Upper lobe of right lung (tissue), 1 donor: ENCODE measurements at places on chromosomes 16 and 17. TPM values are rescaled to one million over a fixed set of nuclear protein-coding genes. Genes with fewer than 3 reads are reported as not detected.

DNA sequence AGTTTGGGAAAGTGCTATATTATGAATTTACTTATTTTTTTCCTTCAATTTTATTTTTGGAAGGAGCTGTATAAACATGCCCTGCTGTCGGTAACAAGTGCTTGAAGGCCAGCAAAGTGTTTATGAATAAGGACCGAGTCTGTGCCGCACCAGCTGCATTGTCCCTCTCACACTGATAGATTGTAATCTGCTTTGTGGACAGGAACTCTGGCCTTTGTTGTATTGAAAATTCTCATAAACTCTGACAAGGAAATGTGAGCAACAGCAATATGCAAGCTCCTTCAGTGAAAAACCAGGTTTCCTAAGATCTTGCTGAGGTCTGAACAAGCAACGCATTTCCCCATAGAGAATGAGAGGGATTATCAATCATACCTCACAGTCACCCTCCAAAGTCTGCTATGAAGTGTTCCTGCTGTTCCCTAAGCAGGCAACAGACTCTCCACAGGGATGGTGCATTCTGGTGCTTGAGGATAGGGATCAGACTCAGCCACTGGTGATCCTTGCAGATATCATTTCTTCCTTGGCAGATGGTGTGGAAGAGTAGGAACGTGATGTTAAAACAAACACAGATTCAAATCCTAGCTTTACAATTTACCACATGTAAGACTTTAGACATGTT lies 109.6 kb downstream of the KCNJ2 start:
- no peaks in the 10 kb centered on the region for H3K27me3 ChIP-seq
- H3K4me3 ChIP-seq: no peak overlapping the region

- no peaks in the 10 kb centered on the region for H3K27me3 ChIP-seq
- H3K4me1 ChIP-seq: peaks cover 44% of the 10 kb centered on the region
- peak within 1 kb of the TSS; percentile 86 for H3K27ac ChIP-seq
- H3K36me3 ChIP-seq: peaks cover 37% of the 10 kb centered on the region
- peak within 1 kb of the TSS; percentile 86 for H3K4me3 ChIP-seq
Observed at GRCh38 chr17:28717578-28718332, at the start of gene RAB34. Gene RAB34 (minus strand): TSS chr17:28717868. CDS start chr17:28717266, 602 bp downstream.

GRCh38 chr17:64158831-64159590 lies 29.1 kb upstream of the ERN1 start:
- no peaks in the 10 kb centered on the region for H3K27me3 ChIP-seq
- DNase-seq: no peak
- H3K36me3 ChIP-seq: peaks cover 13% of the 10 kb centered on the region
- no peak overlapping the region for H3K4me3 ChIP-seq
- H3K4me1 ChIP-seq: peaks cover 32% of the 10 kb centered on the region

GRCh38 chr17:44932096-44932786 lies 15.3 kb downstream of the KIF18B start:
- no peaks in the 10 kb centered on the region for H3K27me3 ChIP-seq
- H3K36me3 ChIP-seq: no peaks in the 10 kb centered on the region
- no peak overlapping the region for H3K27ac ChIP-seq
- no peaks in the 10 kb centered on the region for H3K4me1 ChIP-seq
- DNase-seq: peak; percentile 31

DNA sequence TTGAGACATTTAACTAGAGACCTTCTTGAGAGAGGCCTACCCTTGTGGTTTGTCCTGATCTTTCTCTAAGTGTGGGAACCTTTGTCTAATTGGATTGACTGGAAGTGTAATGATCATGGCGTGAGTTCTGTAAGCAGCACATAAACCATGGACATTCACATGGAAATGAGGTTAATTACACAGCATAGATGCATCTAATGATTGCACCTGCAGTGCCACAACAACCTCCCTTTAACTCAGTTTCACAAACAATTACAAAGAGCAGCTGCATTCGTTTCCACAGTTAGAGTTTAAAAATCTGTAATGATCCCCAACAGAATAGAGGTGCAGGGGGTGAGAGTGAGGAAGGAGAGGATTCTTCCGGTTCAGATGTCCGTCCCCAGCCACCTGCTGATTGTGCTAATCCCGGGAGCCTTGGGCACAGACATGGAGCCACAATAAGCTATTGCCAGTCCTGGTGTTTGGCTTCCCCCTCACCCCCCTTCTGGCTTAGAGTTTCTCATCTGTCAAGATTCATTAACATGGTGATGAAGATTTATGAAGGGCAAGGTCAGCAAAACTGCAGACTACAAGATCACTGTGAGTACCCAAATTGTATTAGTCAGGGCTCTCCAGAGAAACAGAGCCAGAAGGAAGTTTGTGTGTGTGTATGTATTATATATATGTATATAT lies 659.2 kb upstream of the SOX9 start:
- H3K4me1 ChIP-seq: no peaks in the 10 kb centered on the region
- no peaks in the 10 kb centered on the region for H3K36me3 ChIP-seq
- no peaks in the 10 kb centered on the region for H3K27me3 ChIP-seq
- H3K4me3 ChIP-seq: no peak overlapping the region

DNA sequence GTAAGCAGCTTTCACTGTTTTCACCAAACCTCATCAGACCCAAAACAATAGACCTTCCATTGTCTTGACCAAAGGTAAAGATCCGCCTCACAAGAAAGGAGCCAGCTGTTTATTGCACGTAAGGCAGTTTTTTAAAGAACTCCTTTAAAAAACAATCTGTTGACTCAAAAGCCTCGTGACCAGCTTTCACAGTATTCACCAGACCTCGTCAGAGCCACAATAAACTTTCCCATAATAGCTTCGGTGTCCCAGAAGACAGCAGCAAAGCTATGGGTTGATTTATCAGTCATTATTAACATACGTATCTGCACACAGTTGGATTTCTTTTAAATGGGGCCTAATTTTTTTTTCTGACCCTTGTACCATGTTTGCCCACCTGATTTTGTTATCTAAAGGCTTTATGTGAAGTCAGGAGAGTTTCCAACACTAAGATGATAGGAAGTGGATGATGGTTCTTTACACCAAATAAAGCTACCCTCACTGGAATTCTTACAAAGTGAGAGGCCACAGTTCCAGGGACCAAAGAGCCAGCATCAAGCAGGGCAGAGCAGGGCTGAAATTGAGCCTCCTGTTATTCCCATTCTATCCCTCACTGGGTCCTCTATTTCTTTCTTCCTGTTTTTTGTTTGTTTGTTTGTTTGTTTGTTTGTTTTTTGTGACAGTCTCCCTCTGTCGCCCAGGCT lies 17.6 kb upstream of the HELZ start:
- no peaks in the 10 kb centered on the region for H3K36me3 ChIP-seq
- peaks cover 29% of the 10 kb centered on the region for H3K4me1 ChIP-seq
- DNase-seq: no peak

DNA sequence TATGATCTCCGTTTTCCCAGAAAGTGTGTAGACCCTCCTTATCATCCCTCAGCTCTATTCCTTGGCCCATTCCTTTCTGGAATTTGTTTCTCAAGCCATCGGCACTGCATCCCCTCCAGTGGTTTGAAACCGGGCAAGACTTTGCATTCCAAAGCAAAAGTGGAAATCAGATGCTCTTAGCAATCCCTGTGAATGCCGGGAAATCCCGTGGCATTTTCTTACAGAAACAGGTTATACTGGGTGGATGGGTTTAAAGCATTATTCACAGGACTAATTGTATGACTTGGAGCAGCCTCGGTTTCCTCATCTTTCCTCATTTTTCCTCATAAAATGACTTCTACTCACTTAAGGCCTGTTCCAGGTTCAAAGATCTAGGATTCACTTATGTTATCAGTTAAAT lies 52.0 kb downstream of the MAP2K6 start:
- H3K36me3 ChIP-seq: no peaks in the 10 kb centered on the region
- no peak overlapping the region for H3K4me3 ChIP-seq
- no peaks in the 10 kb centered on the region for H3K27me3 ChIP-seq
- no peak overlapping the region for H3K27ac ChIP-seq
- no peak for DNase-seq
- H3K4me1 ChIP-seq: no peaks in the 10 kb centered on the region

- H3K4me3 ChIP-seq: peak overlapping the region; percentile 36
- no peaks in the 10 kb centered on the region for H3K27me3 ChIP-seq
- no peak overlapping the region for H3K27ac ChIP-seq
- H3K36me3 ChIP-seq: peaks cover under 1% of the 10 kb centered on the region
- DNase-seq: peak; percentile 93
Observed at GRCh38 chr17:42548070-42548837, 4.5 kb upstream of the HSD17B1 start.

GRCh38 chr17:11641521-11642275 lies 43.4 kb downstream of the DNAH9 start:
- no peaks in the 10 kb centered on the region for H3K36me3 ChIP-seq
- H3K27ac ChIP-seq: no peak overlapping the region
- H3K27me3 ChIP-seq: no peaks in the 10 kb centered on the region
- H3K4me1 ChIP-seq: no peaks in the 10 kb centered on the region
- DNase-seq: no peak

GRCh38 chr17:64459284-64459747 lies 10.4 kb downstream of the MILR1 start:
- H3K27ac ChIP-seq: no peak overlapping the region
- DNase-seq: no peak
- H3K36me3 ChIP-seq: no peaks in the 10 kb centered on the region
- no peak overlapping the region for H3K4me3 ChIP-seq

DNA sequence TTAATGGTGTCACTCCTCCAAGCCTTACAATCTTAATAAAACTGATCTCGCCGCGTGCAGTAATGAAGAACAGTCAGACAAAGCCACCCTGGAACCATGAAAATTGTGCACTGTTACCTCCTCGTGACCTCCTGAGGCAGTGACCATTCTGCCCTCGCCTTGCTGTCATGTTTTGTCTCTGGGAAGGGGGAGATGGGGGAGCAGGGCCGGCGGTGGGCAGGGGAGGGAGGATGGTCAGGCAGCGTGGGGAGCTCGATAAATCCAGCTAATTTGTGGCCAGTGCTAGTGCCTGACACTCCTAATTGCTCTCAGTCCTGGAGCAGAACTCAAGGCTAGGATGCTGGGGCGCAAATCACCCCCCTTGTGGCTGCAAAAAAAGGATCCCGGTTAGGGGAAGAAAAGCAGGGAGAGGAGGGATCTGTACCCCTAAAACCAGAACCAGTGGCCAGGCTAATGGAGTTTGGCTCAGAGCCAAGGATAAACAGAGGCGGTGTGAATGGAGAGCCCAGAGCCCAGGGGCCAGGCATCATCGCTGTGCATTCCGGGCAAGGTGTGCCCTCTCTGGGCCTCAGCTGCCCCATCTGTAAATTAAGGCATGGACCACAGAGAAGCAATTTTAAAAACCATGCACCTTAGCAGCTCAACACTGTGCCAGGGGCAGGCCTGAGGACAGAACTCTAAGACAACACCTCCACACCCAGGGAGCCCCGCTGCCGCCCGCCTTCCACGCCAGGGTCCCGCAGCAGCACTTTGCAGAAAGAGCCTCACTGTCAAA lies 113.3 kb downstream of the ZNF423 start:
- H3K27ac ChIP-seq: no peak overlapping the region
- DNase-seq: no peak
- H3K4me1 ChIP-seq: no peaks in the 10 kb centered on the region
- no peaks in the 10 kb centered on the region for H3K36me3 ChIP-seq

DNA sequence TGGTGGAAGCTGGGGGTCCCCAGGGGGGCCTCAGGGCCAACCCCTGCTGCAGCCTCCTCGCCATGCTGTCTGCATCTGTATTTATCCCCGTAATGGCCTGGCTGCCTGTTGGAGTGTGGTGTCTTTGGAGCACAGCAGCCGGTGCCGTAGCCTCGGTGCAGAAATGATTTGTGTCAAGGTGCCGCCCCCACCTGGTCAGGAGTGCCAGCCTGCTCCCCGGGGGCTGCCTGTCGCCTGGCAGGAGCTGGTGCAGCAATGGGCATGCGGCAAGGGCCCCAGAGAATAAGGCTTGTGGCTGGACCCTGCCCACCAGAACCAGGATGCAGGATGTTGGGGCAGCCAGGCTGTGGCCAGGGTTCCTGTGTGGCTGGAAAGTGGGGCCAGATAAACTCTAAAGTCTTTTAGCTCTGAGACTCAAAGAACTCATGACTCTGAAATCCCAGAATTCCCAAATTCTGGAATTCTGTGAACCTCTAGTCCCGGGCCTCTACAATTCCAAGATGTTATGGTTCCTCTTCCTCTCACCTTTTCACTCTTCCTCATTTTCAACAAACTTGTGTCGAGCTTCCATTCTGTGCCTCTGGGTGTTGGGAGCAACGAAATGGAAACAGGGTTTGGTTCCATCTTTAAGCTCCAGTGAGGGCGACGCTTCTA lies 5.9 kb downstream of the CPNE2 start:
- peaks cover 23% of the 10 kb centered on the region for H3K4me1 ChIP-seq
- H3K36me3 ChIP-seq: no peaks in the 10 kb centered on the region
- no peaks in the 10 kb centered on the region for H3K27me3 ChIP-seq
- DNase-seq: no peak
- no peak overlapping the region for H3K27ac ChIP-seq

GRCh38 chr17:9456330-9456729 lies 119.3 kb downstream of the STX8 start:
- no peaks in the 10 kb centered on the region for H3K27me3 ChIP-seq
- no peak overlapping the region for H3K27ac ChIP-seq
- no peak overlapping the region for H3K4me3 ChIP-seq

- no peak overlapping the region for H3K4me3 ChIP-seq
- no peak for DNase-seq
- no peaks in the 10 kb centered on the region for H3K36me3 ChIP-seq
- H3K27me3 ChIP-seq: peaks cover 9% of the 10 kb centered on the region
Observed at GRCh38 chr17:80981062-80981902, 10.4 kb upstream of the CHMP6 start.

GRCh38 chr17:46795379-46795952 lies 23.0 kb downstream of the WNT3 start:
- no peaks in the 10 kb centered on the region for H3K4me1 ChIP-seq
- no peaks in the 10 kb centered on the region for H3K36me3 ChIP-seq
- no peak overlapping the region for H3K4me3 ChIP-seq

DNA sequence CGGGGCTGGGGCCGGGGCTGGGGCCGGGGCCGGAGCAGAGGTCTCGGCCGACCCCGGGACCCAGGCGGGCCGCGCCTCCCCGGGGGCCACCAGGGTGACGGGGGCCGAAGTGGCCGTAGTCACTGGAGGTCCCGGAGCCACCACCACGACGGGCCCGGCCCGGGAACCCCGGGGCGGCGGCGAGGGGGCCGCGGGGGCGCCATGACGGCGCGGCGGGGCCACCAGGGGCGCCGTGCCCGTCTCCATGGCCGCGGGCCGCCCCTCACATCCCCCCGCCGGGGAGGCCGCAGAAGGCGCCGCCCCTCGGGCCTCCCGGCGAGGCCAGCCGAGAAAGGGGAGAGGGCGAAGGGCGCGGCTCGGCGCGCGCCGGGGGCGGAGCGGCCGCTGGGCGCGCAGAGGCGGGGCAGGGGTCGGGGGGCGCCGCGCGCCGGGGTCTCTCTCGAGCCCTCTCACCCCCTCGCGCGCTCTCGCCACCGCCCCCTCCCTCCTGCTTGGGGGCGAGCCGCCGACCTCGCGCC lies 297 bp downstream of the TBC1D10B start:
- peak overlapping the region; percentile 71 for H3K27ac ChIP-seq
- DNase-seq: no peak
- H3K27me3 ChIP-seq: no peaks in the 10 kb centered on the region
- H3K36me3 ChIP-seq: peaks cover 8% of the 10 kb centered on the region
- peak overlapping the region; percentile 67 for H3K4me3 ChIP-seq

The KRT24 gene
- total RNA-seq: not detected

The RIPOR1 gene
- total RNA-seq: 133 TPM

The CD79B gene
- 4.7 TPM for total RNA-seq

The CIBAR2 gene
- not detected for total RNA-seq

The PPL gene
- total RNA-seq: 78.1 TPM

The TEKT1 gene
- total RNA-seq: not detected

The NPIPA2 gene
- 5.9 TPM for total RNA-seq

The PRRT2 gene
- 2.7 TPM for total RNA-seq

The KRT28 gene
- not detected for total RNA-seq

The CCL8 gene
- 1.5 TPM for total RNA-seq
